MG63 (cell line): ENCODE measurements at places on chromosomes 3 and 15. TPM values are rescaled to one million over a fixed set of nuclear protein-coding genes. Genes with fewer than 3 reads are reported as not detected.

- peak; percentile 50 for DNase-seq
Observed at GRCh38 chr15:74489518-74490338, 28.8 kb upstream of the UBL7 start.

GRCh38 chr3:60079076-60079475 lies 1029.3 kb upstream of the CFAP20DC start:
- DNase-seq = no peak

GRCh38 chr3:118818386-118818785 lies 216.3 kb downstream of the IGSF11 start:
- peak; percentile 82 for DNase-seq

DNA sequence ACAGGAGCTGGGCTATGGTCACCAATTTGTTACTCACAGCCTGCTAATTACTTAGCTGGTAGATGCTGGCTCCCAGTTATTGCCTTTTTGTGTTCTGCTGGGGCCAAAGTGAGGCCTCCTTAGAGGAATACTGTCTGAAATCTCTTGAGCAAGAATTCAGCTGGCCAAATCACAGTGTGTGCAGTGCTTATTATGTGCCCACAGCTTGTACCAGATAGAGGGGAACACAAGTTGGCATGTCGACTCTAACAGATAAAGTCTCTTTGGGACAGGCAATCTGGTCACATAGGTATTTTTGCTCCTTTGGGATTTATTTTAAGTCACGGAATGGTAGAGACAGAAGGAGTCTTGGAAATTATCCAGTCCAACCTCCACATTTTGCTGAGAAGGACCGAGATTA lies 6.3 kb upstream of the TMEM212 start:
- DNase-seq = no peak

- DNase-seq = peak; percentile 59
Observed at GRCh38 chr15:34366271-34367065, 528 bp downstream of the LPCAT4 start.

DNA sequence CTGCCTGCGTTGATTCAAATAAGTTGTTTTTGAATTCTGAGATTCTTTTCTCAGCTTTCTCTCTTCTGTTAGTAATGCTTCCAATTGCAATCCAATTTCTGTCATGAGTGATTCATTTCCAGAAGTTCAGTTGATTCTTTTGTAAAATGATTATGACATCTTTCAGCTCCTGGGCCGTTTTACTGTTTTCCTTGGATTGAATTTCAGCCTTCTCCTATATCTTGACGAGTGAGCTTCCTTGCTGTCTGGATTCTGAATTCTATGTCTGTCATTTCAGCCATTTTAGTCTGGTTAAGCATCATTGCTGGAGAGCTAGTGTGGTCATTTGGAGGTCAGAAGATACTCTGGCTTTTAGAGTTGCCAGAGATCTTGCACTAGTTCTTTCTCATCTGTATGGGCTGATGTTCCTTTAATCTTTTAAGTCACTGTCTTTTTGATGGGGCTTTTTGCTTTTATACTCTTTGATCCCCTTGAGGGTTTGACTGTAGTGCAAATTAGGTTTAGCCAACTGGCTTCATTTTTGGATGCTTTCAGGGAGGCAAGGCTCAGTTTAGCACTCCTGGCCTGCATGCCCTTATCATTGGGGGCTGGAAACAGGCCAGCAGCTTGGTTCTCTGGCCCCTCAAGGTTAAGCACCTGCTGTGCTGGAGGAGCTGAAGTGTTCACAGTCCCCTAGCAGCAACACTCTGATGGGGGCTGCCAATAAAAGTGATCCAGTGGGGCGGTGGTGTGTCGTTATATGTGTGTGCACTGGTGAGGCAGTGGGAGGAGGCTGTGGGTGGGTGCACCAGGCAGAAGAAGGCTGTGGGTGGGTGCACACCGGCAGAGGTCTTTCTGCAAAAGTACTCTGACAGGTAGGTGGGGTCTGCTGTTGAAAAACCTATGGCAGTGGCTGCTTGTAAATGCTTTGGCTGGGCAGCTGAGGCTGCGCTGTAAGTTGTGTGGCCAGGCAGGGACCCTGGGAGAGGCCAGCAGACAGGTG lies 51.2 kb downstream of the MCTP2 start:
- no peak for DNase-seq

DNA sequence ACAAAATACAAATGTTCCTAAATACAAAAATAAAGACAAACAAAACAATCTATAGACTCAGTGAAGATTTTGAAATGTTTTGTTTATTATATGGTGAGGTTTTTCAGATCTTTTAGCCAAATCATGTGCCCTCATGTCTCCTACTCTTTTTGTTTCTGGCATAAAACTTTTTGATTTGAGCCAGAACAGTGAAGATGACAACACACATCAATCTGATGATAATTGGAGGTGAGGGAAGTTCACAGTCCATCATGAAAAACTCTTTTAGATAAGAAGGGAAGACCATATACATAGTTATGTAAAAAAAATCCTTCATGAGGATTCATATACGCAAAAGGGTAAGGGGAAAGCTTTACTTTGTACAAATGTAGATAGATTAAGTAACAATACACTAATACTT lies 75.1 kb upstream of the OSBPL11 start:
- DNase-seq = no peak

Gene VGLL3
- total RNA-seq = 11.7 and 13.4 TPM in 2 replicates

Gene ADCY5
- total RNA-seq = not detected in 2 replicates

Gene SUCLG2
- 35.4 and 39.6 TPM in 2 replicates for total RNA-seq

Gene CLDN18
- not detected in 2 replicates for total RNA-seq

Gene P2RY13
- not detected in 2 replicates for total RNA-seq

Gene CAMK2N2
- not detected in 2 replicates for total RNA-seq

Gene FBXO45
- 19.1 and 37.3 TPM in 2 replicates for total RNA-seq

Gene PRC1
- total RNA-seq = 231 and 268 TPM in 2 replicates
